ENCODE measurements at places on chromosomes 6 and 20. TPM values are rescaled to one million over a fixed set of nuclear protein-coding genes. Genes with fewer than 3 reads are reported as not detected.

- H3K4me3 ChIP-seq, result peak overlapping the region; percentile 7
- peaks cover 6% of the 10 kb centered on the region for H3K36me3 ChIP-seq
- peak overlapping the region; percentile 89 for H3K27ac ChIP-seq
- H3K27me3 ChIP-seq, result no peaks in the 10 kb centered on the region
- peaks cover 50% of the 10 kb centered on the region for H3K4me1 ChIP-seq
These were observed 45.3 kb downstream of the B4GALT5 start for GRCh38 chr20:49668181-49668877.

GRCh38 chr6:14353798-14354197, 236.2 kb downstream of the CD83 start:
- no peak overlapping the region for H3K27ac ChIP-seq
- H3K4me3 ChIP-seq, result no peak overlapping the region
- peaks cover 4% of the 10 kb centered on the region for H3K36me3 ChIP-seq
- peaks cover 20% of the 10 kb centered on the region for H3K4me1 ChIP-seq
- no peak for DNase-seq

GRCh38 chr6:142885182-142885867, 59.7 kb downstream of the HIVEP2 start:
- no peaks in the 10 kb centered on the region for H3K27me3 ChIP-seq
- H3K36me3 ChIP-seq, result peaks cover 39% of the 10 kb centered on the region

DNA sequence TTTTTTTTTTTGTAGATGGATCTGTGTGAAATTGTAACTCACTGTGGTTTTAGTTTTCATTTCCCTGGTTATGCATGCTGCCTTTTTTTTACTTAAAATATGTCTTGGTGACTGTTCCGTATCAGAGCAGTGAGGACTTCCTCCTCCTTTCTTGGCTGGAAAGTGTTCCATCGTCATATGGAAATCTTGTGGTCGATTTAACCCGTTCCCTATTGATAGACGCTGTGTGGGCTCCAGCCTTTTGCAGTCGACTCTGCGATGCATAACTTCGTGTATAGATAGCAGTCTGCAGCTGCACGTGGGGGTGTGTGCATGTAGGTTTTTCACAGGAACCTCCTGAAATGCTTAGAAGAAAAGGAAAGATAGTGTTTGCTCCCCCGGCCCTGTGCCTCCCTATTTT, 28.1 kb upstream of the PNPLA1 start:
- H3K27ac ChIP-seq, result no peak overlapping the region
- no peak for DNase-seq
- H3K27me3 ChIP-seq, result peaks cover 19% of the 10 kb centered on the region
- H3K4me1 ChIP-seq, result peaks cover 15% of the 10 kb centered on the region

DNA sequence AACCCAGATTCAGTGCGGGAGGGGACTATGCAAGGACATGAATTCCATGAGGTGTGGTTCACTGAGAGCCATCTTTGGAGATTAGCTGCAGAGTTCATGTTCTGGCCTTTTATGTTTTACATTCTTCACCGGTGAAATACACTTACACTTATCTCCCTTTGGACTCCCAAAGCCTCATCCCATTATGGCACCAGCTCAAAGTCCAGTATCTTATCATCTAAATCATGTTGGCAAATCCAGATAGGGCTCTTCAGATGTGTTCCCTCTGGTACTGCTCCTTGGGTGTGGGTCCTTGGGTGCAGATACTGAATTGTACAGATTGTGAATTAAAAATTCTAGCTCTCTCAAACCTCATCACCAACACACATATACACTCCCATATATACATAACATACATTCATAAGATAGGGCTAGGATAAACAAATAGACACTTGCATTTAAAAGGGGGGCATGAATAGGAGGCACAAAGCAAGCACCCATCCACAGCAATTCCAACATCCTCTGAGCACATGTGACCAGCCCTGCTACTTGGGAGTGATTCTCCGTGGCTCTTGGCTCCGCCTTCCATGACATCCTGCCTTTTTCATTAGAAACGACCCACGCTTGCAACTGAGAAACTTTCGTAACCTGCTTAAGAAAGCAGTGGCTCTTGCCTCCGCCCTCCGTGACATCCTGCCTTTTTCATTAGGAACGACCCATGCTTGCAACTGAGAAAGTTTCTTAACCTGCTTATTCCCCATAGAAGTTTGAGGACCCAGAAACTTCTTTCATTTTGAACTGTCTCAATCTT, 53.6 kb upstream of the LRRC1 start:
- peak overlapping the region; percentile 34 for H3K27ac ChIP-seq
- H3K4me1 ChIP-seq, result peaks cover 12% of the 10 kb centered on the region
- peak overlapping the region; percentile 24 for H3K4me3 ChIP-seq
- no peaks in the 10 kb centered on the region for H3K36me3 ChIP-seq
- H3K27me3 ChIP-seq, result no peaks in the 10 kb centered on the region

DNA sequence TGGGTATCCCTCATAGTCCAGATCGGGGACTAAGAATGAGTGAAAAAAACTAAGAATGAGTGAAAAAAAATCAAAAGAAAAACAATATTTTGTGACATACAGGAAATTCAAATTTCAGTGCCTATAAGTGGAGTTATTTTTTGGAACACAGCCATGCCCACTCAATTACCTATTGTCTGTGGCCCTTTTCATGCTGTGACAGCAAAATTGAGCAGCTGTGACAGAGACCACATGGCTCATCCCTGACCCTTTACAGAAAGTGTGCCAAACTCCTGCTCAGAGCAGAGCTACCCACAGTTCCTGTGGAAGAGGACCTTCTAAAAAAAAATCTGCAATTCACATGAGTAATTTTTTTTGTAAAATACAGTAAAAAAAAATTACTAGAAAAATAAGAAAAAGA, 1.4 kb downstream of the NCR2 start:
- DNase-seq, result no peak
- peaks cover 36% of the 10 kb centered on the region for H3K4me1 ChIP-seq
- H3K27ac ChIP-seq, result no peak overlapping the region
- H3K36me3 ChIP-seq, result no peaks in the 10 kb centered on the region
- H3K27me3 ChIP-seq, result no peaks in the 10 kb centered on the region

DNA sequence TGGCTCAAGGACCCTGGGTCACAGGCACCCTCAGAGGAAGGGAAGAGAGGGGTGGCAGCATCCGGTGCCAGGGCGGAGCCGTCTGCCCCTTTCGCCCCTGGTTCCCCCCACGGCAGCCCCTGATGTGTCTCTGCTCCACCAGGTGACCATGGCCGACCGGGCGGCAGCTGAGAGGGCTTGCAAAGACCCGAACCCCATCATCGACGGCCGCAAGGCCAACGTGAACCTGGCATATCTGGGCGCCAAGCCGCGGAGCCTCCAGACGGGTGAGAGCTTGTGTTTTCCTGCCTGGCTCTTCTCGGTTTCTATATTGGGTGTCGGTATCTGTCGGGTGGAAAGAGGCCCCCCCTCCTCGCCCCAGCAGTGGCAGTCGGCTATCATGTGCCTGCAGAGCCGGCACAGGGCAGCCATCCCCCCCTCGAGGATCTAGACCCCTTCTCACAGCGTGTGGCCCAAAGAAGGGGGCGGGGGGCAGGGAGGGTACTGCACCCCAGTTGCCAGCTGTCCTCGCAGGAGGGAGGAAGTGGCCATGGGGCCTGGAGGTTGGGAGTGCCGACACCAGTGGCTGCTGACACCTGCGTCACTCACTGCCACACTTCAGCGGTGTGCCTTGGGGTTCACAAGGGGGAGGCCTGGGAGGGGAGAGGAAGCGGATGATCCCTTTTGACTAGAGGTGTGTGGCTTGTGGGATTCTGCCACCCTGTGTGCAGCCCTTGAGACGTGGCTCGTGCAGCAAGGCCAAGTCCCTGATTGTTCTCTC, 1.5 kb downstream of the RBM38 start:
- H3K4me3 ChIP-seq, result peak overlapping the region; percentile 90
- peaks cover 65% of the 10 kb centered on the region for H3K4me1 ChIP-seq
- peak; percentile 92 for DNase-seq
- peaks cover 50% of the 10 kb centered on the region for H3K36me3 ChIP-seq
- H3K27ac ChIP-seq, result peak overlapping the region; percentile 86

DNA sequence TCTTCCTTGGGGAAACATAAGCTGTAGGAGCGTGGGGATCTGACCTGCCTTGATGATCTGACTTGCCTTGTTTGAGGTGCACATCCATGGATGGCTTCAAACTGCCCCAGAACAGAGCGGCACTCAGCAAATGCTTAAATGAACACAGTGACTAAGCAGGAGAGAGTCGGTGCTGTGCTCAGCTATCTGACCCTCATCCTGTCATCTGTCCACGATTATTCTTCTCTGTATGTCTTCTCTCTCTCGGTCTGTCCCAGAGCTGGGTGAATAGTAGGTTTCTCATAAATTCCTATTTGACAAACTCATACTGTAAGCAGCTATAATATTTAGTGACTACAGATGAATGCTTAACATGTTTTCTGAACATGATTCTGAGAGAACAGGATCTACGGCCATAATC, 37.3 kb downstream of the TRAM2 start:
- H3K36me3 ChIP-seq, result no peaks in the 10 kb centered on the region
- no peak for DNase-seq
- no peak overlapping the region for H3K27ac ChIP-seq

DNA sequence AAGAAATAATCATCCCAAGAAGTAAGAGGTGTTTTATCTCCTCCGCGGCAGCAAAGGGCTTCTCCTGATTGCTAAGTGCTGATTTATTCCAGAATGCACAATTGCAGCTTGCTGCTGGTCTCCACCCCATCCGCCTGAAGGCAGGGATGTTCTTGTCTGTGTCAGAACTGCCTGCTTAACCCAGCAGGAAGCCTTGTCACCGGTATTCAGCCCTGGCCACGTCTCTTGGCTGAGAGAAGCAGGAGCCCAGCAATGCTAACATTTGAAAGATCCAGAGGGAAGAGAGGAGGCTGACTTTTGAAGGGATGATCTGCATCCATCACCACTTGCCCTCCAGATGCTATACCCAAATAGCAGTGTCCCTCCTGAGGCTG, 4.2 kb downstream of the SCML4 start:
- peak overlapping the region; percentile 96 for H3K27ac ChIP-seq
- peak; percentile 67 for DNase-seq
- H3K4me3 ChIP-seq, result peak overlapping the region; percentile 79
- H3K4me1 ChIP-seq, result peaks cover 79% of the 10 kb centered on the region
- H3K36me3 ChIP-seq, result peaks cover 41% of the 10 kb centered on the region

- no peak for DNase-seq
- no peak overlapping the region for H3K27ac ChIP-seq
- no peaks in the 10 kb centered on the region for H3K27me3 ChIP-seq
- H3K4me1 ChIP-seq, result peaks cover 5% of the 10 kb centered on the region
These were observed 118.2 kb downstream of the CDKAL1 start for GRCh38 chr6:20652299-20653084.

DNA sequence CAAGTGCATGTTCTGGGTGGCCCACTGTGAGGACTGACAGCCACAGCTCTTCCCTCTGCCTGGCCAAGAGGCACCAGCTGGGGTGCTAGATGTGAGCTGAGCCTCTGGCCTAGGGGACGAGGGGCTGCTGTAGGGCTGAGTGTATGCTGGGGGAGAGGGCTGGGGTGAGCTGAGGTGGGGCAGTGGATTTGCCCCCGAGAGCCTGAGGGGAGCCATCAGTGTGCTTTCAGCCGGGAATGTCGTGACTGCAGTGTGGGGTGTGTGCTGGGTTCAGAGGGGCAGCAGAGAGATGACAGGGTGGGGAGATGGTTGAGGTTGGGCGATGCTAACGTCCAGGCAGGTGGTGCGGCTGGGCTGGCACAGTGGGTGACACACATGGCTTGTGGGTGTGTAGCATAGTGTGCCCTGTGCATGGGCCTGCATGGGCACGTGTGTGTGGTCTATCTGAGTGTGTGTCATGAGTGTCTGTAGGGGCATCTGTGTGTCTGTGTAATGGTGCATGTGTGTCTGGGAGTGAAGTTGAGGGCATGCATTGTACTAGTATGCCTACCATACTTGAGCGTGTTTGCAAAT, 46.0 kb upstream of the BLCAP start:
- no peak for DNase-seq
- H3K4me3 ChIP-seq, result no peak overlapping the region
- H3K4me1 ChIP-seq, result no peaks in the 10 kb centered on the region
- H3K36me3 ChIP-seq, result no peaks in the 10 kb centered on the region
- no peak overlapping the region for H3K27ac ChIP-seq

DNA sequence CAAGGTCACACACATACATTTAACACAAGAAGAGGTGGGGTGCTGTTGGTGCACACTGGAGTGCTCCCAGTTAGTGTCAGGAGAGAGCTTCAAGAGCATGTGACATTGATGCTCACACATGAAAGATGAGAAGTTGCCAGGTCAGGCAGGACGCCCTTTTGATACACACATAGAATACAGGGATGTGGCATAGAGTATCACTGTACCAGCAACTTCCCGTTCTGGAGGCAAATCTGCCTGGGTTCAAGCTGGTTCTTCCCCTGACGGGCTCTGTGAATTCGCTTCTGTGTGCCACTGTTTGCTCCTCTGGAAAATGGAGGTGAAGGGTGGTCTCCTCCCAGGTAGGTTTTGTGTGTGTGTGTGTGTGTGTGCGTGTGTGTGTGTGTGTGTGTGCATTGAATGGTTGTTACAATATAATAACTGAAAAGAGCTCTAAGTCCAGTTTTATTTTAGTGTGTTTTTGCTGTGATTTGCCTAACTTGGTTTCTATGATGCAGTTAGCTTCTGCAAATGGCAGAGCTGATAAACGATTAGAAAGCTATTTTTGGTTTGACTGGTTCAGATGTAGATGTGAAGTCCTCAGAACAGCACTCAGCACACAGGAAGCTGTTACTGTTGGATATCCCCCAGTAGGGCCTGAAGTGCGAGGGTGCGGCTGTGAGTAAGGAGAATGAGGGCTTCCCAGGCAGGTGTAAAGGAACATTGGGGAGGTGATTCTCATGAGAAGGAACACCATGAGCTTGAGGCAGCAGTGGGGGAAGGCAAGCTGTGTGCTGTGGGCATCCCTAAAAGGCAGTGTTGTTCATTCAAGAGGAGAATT, 53.4 kb downstream of the HIVEP1 start:
- no peak overlapping the region for H3K4me3 ChIP-seq
- peak overlapping the region; percentile 1 for H3K27ac ChIP-seq
- peaks cover 6% of the 10 kb centered on the region for H3K36me3 ChIP-seq
- no peak for DNase-seq
- H3K4me1 ChIP-seq, result peaks cover 47% of the 10 kb centered on the region

- H3K36me3 ChIP-seq, result no peaks in the 10 kb centered on the region
- no peaks in the 10 kb centered on the region for H3K4me1 ChIP-seq
- no peak overlapping the region for H3K27ac ChIP-seq
- no peak overlapping the region for H3K4me3 ChIP-seq
These were observed 37.6 kb downstream of the OR2B6 start for GRCh38 chr6:27994616-27995015.

The LBP gene
- not detected for total RNA-seq

The SLC13A3 gene
- total RNA-seq, result not detected

The DAAM2 gene
- not detected for total RNA-seq

The UFL1 gene
- total RNA-seq, result 21.7 TPM

The FAM184A gene
- total RNA-seq, result 7.4 TPM
